Stimulated activated CD4-positive, alpha-beta T cell treated with anti-CD3 and anti-CD28 coated beads, Interleukin-2, amount 100 ng/mL, for 24 hours (primary cell): ENCODE measurements at places on chromosomes 2 and 18.

GRCh38 chr2:240499309-240500301 lies 58.2 kb downstream of the ANKMY1 start:
- DNase-seq: no peak

GRCh38 chr2:239348563-239349452 lies 52.0 kb downstream of the HDAC4 start:
- DNase-seq: no peak

- DNase-seq: no peak
Observed at GRCh38 chr2:225930687-225931086, 531.2 kb downstream of the NYAP2 start.

DNA sequence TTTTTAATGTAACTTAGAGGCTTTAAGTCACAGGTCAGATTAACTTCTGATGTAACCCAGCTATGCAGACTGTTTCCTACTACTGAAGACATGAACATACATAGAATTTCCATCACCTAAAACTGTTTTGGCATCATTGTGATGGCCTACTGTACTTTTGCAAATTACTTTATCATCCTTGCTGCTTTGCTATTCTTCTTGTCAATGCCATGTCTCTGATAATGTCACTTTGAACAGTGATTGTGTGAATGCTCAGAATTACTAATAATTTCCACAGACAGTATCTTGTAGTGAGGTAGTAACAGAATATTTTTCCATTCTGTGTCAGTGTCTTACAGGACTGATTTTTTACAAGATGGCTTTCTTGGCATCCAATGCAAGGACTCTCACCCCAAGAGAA lies 663.5 kb downstream of the DPP10 start:
- DNase-seq: no peak

DNA sequence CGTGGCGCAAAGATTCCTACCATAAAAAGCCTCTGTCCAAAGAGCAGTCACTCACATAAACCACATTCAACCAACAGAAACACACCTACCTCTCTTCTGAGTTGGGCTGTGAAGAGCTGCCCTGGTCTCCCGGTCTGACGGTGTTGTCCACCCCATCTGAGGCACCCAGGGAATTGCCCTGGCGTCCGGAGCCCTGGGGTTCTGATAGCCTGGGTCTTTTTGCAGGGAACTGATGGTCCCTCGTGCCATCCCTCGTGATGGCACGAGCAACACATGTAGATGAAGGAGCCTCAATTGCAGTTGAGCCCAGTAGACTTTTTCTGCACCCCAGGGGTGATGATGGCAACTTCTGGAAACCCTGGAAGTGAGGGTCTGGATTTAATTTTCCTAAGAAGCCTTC lies 13.8 kb downstream of the HJURP start:
- DNase-seq: no peak

- DNase-seq: no peak
Observed at GRCh38 chr2:4139731-4140130, 436.4 kb downstream of the DCDC2C start.

- DNase-seq: no peak
Observed at GRCh38 chr2:241473399-241473798, 35.0 kb downstream of the STK25 start.

- no peak for DNase-seq
Observed at GRCh38 chr18:63287691-63288220, 31.8 kb downstream of the BCL2 start.

DNA sequence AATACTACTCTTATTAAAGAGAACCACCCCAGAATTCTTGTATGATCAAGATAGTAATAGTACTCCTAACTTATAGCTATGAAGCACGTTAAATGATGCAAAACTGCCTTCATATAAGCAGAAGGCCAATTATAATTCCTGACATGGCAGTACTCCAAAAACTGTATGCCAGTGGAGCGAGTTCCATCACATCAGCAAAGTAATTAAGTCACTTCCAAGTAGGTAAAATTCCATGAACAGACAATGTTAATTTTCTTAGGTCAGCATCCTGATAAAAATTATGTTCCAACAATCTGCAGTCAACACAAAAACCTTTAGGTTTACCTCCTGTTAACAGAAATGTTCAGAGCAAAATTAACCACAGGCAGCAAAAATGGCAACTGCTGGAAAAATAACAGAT lies 136.7 kb downstream of the CDH2 start:
- no peak for DNase-seq

- DNase-seq: no peak
Observed at GRCh38 chr2:10884574-10884975, 27.2 kb upstream of the KCNF1 start.

- no peak for DNase-seq
Observed at GRCh38 chr2:120291401-120292311, 39.0 kb downstream of the RALB start.

- no peak for DNase-seq
Observed at GRCh38 chr2:219250049-219250781, 2.8 kb upstream of the TUBA4B start.

DNA sequence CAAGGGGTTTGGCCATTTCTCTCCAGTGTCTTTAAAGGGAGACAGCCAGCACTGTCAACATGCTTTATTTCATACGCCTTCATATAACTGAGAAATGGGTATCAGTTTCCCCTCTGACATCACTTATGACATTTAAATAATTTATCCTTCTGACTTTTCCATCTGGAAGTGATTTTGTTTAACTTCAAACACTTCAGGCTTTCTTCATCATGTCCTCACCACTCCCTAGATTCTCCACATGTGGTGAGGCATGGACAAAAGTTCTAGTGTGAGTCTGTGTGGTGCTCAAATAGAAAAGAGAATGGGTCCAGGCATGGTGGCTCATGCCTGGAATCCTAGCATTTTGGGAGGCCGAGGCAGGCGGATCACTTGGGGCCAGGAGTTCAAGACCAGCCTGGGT lies 158.6 kb downstream of the TXNL1 start:
- DNase-seq: no peak

DNA sequence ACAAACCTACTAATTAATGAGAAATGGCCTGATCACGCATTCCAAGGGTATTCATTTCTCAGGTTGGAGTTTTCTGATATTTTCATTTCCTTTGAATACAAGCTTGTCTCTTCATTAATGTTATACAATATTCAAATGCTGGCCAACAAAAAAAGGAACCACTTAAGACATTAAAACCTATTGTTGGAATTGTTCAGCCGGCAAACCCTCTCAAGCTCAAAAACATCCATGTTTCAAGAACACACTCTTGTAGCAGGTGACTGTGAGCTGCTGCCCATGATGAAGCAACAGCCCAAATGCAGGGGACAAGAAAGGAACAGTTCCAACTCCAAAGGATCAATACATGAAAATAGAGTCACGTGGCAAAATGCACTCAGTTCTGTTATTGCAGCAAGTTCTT lies 454.5 kb downstream of the BCL11A start:
- DNase-seq: no peak

DNA sequence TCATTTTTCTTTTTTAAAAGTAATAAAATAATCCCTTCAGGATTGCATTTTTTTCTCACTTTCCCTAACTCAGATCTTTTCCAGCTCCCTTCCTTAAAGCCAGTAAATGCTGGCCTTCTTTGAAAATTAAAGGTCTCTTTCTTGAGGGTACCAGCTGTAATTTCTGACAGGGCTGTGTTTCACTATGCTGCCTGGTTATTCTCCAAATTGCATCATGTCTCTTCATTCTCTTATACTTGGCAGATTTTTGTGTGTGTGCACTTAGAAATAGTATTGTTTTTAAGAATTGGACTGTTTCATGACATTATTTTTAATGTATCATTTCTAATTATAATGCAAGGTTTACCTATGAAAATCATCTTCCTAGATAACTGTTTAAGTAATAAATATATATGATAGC lies 72.0 kb upstream of the EPB41L5 start:
- DNase-seq: no peak

GRCh38 chr2:42492691-42493467 lies 903 bp downstream of the KCNG3 start:
- DNase-seq: peak; percentile 53

DNA sequence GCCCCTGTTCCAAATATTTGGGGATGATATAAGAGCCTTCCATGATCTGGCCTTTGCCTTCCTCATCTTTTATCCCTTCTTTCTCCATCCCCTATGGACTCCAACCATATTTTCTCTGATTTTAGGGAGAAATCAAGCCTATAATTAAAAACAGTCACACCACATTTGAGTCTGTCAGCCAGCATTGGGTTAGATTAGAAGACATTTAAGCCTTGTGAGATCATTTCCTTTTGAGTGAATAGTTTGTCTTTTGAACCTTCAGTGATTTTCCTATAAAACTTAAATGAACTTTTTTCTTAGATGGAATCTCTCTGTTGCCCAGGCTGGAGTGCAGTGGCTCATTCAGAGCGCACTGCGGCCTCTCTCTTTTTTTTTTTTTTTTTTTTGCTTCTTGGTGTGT lies 7.6 kb upstream of the C18orf32 start:
- DNase-seq: no peak

DNA sequence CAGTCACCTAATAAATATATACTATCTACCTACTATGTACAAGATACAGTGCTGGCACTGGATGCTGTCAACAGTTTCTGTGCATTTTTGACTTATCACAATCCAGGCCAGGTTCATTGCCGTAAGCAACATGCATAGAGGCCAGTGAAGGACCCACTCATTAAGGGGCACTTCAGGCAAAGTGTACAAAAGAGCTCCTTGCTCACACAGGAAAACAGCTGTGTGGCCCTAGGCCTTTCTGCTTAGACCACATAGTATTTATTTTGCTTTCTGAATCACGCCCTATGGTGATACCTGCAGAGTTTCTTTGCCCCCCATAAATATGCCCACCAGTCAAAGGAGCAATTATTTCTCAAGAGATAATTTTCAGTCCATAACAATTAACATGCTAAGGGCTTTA lies 39.6 kb upstream of the STAT4 start:
- no peak for DNase-seq

GRCh38 chr2:75560768-75561565 lies at the start of gene EVA1A:
Gene EVA1A, minus strand, starts transcription at chr2:75560939. Its CDS starts 42,799 bp downstream, at chr2:75518140.
- DNase-seq: no peak

- no peak for DNase-seq
Observed at GRCh38 chr2:12803607-12804006, 86.9 kb downstream of the TRIB2 start.

DNA sequence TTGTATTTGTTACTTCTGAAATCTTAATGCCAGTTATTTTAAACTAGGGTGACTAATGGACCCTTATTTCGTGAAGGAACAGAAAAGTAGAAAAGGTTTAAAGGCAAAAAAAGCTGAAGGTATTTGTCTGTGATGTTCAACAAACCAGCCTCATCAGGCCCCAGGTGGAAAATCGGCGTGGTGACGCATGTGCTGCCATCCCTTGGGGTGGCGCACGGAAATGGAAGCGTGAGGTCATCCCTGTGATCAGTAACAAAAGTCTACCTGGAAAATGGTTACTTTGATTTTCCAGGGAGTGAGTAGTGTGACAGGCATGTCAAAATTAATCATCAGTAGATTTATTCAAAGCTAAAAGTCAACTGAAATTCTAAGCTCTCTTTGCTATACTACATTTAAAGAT lies 313.2 kb downstream of the GBX2 start:
- DNase-seq: no peak

DNA sequence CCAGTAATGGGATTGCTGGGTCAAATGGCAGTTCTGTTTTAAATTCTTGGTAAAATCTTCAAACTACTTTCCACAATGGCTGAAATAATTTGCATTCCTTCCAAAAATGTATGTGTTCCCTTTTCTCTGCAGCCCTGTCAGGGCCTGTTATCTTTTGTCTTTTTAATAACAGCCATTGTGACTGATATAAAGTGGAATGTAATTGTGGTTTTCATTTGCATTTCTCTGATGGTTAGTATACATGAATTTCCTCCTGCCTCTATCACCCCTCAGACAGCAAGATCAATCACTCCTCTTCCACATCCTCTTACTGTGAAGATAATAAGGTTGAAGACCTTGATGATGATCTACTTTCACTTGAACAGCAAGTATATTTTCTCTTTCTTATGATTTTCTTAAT lies 304.8 kb upstream of the FSIP2 start:
- no peak for DNase-seq

GRCh38 chr2:121200419-121201315 lies 84.3 kb downstream of the TFCP2L1 start:
- DNase-seq: no peak

DNA sequence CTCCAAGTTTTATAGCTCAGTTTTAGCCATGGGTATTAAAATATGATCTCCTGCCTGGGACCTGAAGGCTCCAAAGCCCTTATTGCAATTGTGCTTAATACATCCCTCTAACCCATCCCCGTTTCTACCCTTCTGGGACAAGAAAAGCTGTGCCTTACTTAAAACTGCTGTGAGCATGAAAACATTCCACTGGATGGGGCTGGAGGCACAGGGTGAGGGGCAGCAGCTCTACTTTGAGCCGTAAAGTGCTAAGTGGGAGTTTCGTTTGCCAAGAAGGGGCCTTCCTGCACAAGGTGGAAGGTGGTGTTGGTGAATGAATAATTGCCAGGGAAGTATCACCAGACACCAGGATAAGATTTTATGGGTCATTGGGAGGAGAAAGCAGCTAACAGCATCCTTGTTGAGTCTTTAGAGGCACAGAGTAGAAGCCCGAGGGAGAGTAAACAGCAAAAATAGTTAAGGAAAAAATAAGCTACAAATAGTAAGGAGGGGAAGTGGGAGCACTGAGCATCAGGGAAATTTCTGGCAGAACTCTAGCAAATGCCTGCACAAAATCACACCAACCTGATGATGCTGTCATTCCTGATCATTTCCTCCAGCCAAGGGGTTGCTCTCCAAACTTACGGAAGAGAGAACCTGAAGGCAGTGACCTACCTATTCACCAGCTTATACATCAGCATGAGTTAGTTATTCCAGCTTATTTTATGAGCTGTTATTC lies 218.4 kb downstream of the MREG start:
- no peak for DNase-seq

DNA sequence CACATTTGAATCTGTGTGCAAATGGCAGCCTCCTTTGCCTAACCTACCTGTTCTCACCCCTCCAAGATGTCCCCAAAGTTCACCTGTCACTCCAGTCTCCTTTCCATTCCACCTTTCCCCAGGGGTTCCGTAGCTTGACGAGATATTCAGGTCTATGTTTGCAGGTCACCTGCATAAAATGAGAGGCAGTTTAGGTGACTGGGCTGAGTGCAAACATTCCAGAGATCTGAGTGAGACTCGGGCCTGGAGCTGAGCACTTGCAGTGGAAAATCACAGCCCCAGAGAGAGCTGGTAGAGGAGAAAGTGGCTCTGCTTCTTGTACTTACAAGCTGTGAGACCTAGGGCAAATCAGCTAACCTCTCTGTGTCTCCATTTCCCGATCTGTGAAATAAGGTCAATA lies 20.1 kb downstream of the CAPN14 start:
- DNase-seq: no peak

- DNase-seq: no peak
Observed at GRCh38 chr2:138185827-138186226, 221.6 kb downstream of the HNMT start.

DNA sequence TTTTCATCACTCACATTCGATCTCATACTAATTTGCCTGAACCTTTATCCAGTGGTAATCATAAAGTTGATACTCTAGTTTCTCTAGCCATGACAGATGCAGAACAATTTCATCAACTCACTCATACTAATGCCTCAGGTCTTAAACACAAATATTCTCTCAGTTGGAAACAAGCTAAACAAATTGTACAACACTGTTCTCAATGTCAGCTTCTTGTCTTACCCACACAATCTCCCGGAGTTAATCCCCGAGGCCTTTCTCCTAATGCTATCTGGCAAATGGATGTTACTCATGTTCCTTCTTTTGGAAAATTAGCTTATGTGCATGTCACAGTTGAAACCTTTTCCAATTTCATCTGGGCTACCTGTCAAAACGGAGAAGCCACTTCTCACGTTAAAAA lies 11.5 kb upstream of the CNOT11 start:
- no peak for DNase-seq

- DNase-seq: no peak
Observed at GRCh38 chr2:239908308-239908707, 116.8 kb downstream of the NDUFA10 start.

- DNase-seq: no peak
Observed at GRCh38 chr2:172613040-172613439, 57.1 kb downstream of the PDK1 start.
